ENCODE measurements at places on chromosomes 2 and 18.

GRCh38 chr2:237715459-237715947 is 83.1 kb upstream of the RBM44 start:
- DNase-seq, result no peak

DNA sequence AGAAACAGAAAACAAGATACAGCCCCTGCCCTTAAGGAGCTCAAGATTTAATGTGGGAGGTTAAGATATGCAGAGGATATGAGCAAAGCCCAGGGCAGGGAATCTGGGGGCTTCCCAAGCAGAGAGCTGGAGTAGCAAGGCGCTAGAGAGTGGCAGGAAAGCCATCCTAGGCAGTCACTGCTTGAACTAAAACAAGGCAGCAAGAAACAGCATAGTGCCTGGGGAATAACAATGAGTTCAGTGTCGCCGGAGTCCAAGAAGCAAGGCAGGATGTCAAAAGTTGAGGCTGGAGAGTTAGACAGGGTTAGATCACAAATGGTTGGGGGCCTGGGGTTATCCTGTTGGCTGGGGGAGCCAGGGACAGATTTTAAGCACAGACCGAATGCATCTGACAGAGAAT is 24.6 kb downstream of the CDH2 start:
- no peak for DNase-seq

GRCh38 chr2:201678401-201678800 is 20.0 kb downstream of the MPP4 start:
- DNase-seq, result no peak

DNA sequence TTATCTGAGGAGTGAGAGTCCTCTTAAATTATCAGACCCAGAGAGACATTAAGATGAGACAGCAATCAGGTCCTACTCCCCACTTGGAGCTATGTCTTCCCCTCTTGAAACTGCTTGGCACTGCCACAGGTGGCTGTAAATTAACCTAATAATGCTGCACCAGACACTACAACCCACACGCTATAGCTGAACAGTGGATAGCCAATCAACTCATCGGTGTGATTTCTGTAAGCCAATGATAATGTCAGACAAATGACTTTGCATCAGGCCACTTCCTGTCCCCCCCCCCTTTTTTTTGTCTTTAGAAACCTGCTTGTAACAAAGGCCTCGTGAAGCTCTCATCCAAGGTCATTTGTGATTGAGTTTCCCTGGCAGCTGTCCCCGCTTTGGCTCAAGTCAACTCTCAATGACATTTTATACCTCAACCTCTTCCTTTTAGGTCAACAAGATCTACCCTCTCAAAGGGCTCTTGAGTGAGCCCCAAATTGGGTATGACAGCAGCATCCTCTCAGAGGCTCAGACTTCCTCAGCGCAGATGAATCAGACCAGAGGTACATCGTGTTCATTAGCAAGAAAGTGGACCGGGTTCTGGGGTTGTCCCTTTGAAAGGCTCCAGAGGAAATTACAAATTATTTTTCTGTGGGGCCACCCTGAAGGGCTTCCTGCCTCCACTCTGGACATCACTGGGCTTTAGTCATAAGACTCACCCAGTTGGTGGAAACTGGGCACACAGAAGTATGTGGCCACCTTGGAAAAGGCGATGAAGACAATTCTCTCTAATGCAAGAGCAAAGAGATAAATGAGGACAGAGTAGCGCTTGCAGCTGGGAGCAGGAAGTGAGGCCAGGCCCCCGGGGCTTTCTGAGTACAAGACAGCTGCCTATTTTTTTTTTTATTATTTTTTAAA is 73.6 kb downstream of the COPS8 start:
- no peak for DNase-seq

GRCh38 chr2:85790499-85791188 is 36.9 kb downstream of the ATOH8 start:
- no peak for DNase-seq

DNA sequence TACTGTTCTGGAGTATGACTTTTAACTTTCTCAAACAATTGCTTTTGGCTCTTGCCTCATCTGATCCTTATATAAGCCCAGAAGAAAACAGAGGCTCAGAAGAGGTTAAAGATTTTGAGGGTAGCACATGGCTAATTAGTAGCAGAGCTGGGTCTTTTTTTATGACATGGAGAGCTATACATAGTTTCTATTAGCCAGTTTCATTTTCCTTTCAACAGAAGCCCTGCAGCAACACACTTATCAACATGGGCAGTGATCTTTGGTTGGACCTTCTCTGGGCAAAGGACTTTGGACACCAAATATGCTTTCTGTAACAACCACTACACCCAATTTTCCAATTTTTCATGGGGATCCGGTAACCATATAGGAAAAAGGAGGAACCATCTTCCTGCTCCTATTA is 64.9 kb downstream of the NCKAP5 start:
- no peak for DNase-seq

DNA sequence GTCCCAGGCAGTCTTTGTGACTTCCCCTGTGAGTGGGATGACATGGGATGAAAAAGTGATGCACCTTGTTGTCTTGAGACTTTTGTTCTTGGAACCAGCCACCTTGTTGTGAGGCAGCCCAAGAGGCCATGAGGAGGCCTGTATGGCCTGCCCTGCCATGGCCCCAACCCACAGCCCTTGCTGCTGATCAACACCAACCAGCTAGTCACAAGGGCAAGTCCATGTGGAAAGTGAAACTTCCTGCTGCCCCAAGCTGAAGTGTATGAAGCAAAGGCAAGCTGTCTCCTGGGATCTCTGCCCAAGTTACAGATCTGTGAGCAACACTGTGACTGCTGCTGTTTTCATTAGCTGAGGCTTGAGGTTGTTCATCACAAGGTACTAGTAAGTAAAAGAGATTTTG is 21.6 kb downstream of the TMEM18 start:
- DNase-seq, result no peak

- no peak for DNase-seq
Measured at GRCh38 chr2:18404708-18405107, 155.7 kb downstream of the RDH14 start.

DNA sequence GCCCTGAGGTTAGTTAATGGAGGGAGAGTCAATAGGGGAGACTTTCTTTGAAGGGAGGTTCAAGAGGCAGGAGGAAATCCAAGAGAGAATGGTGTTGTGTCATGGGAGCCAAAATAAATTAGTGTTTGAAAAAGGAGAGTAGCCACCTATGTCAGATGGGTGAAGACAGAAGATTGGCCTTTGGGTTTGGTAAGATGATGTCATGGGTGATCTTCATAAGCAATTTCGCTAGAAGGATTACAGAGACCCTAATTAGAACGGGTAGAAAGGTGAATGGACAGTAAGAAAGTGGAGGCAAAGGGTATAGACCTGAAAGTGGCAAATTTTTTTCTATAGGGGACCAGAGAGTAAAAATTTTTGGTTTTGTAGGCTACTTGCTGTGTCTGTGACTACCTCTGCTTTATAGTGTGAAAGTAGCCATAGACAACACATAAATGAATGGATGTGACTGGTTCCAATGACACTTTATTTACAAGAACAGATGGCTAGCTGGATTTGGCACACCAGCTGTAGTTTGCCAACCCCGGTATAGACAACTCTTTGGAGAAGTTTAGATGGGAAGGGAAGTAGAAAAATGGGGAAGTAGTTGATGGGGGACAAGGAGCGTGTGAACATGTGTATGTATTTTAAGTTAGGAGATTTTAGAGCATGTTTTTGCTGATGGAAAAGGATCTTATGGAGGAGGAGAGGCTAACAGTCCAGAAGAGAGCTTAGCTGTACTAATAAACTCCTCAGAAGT is 9.3 kb downstream of the STAMBP start:
- no peak for DNase-seq

DNA sequence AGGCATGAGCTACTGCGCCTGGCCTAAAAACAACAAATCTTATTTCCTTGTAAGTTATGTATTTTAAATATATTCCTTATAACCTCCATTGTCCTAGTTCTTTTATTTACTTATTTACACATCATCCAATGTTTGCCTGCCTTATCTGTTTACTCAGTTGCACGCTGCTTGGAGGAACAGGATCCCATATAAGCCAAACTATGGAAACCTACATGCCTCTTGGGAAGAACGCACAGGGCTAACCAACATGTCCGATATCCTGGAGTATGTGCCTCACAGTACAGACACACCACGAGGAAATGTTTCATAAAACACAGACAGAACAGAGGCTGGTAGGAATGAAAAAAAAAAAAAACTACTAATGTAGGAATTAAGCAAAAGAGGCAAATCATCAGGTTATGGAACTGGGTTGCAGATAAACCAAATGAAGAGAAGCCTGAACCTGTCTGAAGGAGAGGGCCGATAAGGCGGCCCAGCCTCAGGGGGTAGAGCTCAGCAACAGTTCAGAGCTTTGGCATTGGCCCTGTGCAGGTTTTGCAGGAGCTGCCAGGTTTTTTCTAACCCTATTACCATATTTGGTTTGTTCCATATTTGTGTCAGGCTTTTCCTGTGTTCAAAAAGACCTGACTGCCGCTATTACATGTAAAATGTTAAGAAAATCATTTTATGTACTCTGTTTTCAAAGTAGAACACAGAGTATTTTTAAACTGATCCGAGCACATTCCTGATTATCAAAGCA is 19.9 kb upstream of the SP3 start:
- no peak for DNase-seq

DNA sequence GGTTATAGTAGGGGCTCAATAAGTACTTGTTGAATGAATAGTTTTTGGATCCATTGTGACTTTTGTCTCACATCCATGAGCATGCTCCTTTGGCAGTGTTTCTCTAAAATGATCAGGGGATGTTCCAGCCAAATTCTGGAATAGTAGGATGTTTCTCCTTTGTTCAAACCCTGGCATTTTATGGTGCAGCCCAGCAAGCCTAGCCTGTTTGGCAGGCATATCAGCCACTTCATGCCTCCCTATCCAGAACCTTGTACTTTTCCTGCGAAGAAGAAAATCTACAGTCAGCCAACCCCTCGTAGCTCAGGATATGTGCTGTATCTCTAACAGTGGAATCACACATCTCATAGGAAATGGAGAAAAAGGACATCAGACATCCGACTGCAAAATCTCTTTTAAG is 27.1 kb upstream of the RPRD1A start:
- DNase-seq, result no peak

- no peak for DNase-seq
Measured at GRCh38 chr2:169664600-169664977, 29.6 kb downstream of the CFAP210 start.

DNA sequence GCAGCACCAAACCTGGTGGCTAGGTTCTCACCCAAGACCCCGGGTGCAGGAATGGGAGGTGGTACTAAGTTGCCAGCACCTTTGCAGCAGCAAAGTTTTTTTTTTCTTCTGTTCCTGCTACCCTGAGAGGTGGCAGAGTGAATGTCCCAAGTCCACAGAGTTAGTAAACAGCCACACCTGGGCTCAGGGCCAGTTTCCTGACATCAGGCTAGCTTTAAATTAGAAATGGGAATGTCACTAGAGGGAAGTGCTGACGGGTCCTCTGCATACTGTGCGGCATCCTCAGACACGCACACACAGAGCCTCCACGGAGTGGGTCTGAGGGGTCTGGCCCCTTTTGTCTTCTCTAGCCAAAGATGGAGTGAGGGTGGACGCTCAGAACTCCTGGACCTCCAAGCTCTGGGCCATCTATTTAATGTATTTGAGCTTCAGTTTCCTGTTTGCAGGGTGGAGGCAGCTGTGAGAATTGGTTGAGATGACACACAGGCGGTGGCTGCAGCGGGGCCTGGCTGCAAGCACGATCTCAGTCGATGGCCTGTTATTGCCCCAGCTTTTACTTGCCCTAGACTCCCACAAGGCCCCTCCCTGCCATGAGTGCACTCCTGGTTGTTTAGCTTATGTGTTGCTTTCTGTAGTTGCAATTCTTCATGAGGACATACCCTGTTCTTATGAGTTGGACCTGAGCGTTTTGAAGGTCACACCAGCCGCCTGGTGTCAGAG is 751.4 kb upstream of the HS6ST1 start:
- DNase-seq, result no peak

GRCh38 chr18:42429196-42429595 is 474.2 kb downstream of the PIK3C3 start:
- no peak for DNase-seq

DNA sequence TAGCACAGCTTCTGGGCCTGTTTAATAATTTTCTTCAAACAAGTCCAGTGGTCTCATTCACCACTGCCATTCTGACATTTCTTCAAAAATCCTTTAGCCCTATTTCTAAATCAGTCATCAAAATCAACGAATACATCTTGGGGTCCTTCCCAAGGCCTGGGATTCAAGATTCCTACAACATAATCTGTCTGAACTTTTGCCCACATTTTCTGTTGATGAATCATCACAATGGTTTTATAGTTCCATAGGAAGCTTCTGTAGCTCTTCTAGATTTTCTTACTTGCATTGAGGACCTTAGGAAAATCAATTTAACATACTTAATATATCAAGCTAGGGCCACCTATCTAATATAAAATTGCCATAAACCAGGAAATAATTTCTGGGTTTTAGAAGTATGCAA is 811.8 kb upstream of the ACVR2A start:
- no peak for DNase-seq

DNA sequence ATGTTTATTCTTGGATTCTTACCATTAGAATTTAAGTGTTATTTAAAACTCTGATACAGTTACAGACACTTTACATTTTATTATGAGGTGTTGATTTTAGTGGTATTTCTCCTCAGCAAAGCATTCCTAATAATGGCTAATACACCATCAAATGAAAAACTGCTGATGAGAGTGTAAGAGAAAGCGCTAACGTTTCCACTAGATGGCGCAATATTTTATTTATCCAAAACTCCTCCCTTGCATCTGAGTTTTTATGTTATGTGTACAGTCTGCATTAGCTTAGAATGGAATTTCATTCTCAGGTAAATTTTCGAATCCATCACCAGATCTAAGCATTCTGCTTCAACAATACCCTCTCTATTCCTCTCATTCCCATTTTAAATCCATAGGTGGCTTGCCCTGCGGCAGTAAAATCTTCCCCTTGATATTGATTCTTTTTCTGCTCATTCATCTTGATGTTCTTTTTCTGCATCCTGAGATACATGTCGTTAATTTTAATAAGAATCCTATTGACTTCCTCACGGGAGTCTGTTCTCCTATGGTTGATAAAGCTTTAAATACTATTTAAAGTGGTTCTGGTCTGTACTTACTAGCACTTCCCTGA is 53.9 kb downstream of the PRKRA start:
- no peak for DNase-seq

DNA sequence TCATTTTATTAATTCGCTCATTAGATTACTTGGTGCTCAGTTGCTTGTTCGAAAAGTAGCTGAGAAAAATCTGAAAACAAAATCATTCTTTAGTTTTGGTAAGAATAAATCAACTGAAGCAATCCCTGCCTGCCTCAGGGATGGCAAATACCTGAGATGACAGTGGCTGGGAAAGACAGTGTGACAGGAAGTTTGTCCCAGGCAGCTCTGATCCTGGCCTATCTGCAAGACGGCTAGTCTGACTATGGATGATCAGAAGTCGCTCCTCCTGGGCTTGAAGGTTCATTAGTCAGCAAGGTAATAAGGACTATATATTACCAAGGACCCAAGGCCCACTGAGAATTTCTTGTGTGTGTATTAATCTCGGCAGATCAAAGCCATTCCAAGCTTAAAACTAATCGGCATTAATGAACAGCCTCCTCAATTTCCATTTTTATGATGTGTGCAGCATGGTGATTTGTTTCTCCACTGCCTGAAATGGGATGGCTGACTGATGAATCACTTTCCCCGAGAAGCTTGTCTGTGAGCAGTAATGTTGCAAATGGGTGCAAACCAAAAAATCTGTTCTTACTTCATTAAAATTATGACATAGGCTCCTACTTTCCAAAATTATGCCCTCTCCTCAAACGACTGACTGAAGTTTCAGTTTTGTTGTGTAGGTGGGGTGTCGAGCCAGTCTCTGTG is 199.9 kb downstream of the ACTR3 start:
- DNase-seq, result no peak

- DNase-seq, result no peak
Measured at GRCh38 chr18:75244351-75245313, 34.0 kb downstream of the TSHZ1 start.
